8988T (cell line): ENCODE measurements at places on chromosomes 3 and 15.

GRCh38 chr15:27828746-27829145, 270.4 kb downstream of the OCA2 start:
- no peak for DNase-seq

DNA sequence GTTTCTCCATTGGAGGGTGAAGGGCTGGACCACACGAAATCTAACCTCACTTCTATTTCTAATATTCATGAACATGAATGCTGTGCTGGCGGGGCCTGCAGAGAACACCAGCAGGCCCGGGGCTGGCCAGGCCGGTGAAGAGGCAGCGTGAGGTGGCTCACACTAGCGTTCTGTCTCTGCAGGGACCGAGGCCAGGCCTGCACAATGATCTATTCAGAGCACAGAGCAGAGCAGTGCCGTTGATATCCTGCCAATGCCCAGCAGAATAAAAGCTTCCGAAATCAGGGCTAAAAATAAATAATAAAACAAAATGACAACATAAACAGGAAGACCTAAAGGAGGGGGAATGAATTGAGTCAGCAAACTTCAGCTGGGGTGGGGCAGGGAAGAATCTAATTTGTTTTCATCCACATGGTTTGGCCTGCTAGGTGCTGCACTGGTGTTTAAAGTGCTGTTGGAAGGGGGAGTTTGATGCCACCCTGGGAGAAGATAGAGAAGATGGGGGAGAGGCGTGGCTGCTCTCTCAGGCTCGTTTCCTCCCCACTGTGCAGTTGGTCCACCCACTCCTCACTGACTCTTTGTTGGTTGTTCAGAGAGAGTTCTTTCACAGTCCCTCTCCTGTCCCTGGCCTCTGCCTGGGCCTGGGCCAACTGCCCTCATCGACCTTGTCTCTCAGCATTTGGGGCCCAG, 837.1 kb downstream of the AGBL1 start:
- DNase-seq: no peak

DNA sequence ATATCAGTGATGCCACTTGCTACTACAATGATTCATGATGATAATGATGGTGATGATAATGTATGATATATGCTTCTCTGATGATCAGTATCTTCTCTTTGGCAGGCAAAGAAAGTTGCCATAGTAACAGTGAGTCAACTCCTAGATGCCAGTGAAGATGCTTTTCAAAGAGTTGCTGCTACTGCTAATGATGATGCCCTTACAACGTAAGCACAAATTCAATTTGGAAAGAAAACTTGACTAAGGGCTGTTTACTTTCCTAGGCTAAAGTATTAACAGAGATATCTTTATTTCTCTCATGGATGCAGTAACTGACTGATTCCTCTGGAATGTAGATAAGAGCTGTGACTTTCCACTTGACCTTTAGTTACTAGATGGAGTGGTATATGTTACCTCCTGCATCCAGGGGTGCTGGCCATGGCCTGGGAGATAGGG, 27.8 kb downstream of the ADGRG7 start:
- DNase-seq: no peak

- no peak for DNase-seq
Observed at GRCh38 chr15:81526029-81526428, 152.0 kb upstream of the TMC3 start.

- no peak for DNase-seq
Observed at GRCh38 chr15:90864507-90864906, 3.9 kb upstream of the FURIN start.

GRCh38 chr15:61892140-61892539, 168.1 kb downstream of the VPS13C start:
- DNase-seq: no peak

- no peak for DNase-seq
Observed at GRCh38 chr3:60333710-60334109, 917.5 kb downstream of the FHIT start.

- peak; percentile 32 for DNase-seq
Observed at GRCh38 chr3:100335434-100335833, 877 bp downstream of the NIT2 start.

GRCh38 chr15:26352909-26353308, 420.0 kb downstream of the GABRB3 start:
- DNase-seq: no peak

DNA sequence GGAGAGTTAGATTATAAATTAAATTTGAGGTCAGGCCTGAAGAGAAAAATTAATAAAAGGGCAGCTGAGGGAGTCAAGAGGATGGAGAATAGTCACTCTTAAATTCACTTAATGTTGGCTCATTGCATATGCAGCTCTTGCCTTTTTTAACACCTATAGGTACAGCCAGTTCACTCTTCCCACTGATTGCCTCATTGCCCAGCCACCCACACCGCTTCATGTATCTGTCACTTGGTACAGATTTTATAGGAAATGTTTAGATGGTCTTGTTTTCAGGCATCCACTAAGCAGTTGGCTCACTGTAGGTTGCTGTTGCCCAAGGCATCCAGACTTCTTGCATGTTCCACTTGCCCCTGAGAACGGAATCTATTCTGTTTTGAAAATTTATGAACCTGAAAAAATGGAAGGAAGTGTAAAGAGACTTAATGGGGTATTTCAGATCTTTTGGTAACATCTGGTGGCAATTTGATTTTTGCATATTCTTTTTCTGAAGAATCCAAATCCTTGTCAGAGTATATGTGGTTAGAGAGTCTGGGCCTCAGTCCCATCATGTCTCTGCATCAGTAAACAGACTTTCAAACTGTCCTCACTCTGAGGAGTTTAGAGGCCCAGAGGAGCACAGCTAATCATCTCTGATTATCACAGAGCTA, 151.9 kb downstream of the RBPMS2 start:
- no peak for DNase-seq

DNA sequence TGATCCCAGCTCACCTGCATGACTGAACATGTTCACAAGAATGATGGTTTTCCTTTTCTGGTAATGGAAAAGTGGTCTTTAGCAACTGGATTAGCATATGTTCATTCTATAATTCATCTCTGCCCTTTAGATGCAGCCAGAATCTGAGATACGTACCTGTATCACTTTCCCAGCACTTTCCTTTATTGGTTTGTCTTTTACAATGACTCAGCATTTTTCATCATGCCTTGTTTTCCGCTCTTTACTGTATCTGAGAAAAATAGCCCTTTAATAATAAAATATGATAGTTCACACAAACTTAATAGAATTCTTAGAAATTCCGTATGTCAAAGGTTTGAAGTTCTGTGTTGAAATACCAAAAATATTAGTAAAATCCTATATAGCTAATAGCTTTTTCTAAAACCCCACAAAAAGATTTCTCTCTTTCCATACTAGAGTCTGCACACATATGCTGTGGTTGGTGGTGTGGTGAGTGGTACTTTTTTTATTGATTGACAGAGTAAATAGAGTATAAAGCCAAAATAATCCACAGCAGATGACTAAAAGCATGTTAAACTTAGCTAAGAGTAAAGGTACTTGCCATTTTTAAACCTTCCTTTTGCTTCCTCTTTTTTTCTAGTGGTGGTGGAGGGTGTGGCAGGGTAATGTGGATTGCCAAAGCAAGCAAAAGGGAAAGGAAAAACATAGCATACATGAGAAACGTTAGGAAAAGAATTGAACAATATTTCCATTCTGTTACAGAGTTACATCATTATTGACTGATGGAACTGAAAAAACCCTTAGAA, 328.9 kb upstream of the RBMS3 start:
- DNase-seq: no peak

DNA sequence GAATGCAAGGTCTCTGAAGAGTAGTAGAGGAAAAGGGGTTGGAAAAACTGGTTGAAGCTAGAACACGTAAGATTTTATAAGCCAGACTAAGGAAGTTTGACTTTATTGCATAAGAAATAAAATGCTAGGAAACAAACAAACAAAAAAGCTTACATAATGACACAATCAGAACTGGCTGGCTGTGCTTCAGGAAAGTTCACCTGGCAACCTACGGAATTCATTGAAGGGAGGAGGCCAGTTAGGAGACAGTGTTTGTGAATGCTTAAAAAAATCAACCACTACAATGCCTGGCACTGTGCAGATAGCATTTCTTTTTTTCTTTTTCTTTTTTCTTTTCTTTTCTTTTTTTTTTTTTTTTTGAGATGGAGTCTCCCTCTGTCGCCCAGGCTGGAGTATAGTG, 1.9 kb upstream of the ICE2 start:
- no peak for DNase-seq

GRCh38 chr15:78800189-78800588, 11.1 kb downstream of the ADAMTS7 start:
- no peak for DNase-seq

DNA sequence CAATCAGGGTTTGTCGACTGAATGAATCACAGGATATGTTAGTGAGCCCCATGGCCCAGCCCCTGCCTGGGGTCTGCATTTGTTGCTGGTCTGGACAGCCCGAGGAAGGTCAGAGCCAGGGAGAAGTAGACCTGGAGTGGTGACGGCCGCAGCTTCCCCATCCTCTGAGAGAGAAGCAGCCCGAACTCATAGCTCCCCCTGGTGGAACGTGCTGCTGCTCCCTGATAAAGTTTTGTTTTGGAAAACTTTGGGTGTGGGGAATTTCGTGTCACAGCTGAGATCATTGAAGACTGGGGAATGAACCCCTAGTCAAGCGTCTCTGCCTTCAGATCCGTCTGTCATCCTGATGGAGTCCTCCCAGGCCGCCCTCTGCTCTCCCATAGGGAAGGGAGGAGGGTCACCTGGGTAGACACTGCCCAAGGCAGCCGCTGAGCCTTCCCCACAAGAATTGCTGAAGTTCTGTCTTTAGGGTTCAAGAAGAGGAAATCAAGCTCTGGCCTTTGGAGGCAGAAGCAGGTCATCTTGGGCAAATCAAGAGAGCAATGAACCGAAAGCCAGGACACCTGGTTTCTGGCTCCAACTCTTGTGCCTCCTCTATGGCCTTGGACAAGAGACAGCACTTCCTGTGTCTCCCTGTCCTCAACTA, 60.5 kb downstream of the GLDN start:
- DNase-seq: peak; percentile 45

- no peak for DNase-seq
Observed at GRCh38 chr3:11389386-11390268, 117.4 kb downstream of the ATG7 start.

GRCh38 chr3:141305436-141305835, 62.9 kb upstream of the ZBTB38 start:
- no peak for DNase-seq

- DNase-seq: no peak
Observed at GRCh38 chr3:46467562-46467961, 2.9 kb upstream of the LTF start.

DNA sequence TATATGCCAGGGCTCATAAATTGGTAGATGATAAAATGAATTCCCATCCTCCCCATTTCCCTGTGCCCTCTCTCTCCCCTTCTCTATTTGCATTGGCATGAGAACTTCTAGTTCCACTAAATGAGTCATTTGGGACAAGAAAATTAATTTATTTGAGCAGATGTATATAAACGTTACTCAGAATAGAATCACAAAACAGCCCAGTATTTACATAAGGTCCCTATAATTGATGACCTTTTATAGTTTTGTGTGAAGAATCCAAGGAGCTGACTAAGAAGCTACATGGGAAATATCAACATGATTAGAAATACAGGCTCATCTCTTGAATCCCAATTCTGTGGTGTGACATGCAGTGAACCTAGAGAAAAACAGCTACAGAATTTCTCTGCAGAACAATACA, 617.7 kb upstream of the NR2F2 start:
- DNase-seq: no peak

- DNase-seq: peak; percentile 23
Observed at GRCh38 chr3:134527037-134527436, 41.2 kb downstream of the CEP63 start.

DNA sequence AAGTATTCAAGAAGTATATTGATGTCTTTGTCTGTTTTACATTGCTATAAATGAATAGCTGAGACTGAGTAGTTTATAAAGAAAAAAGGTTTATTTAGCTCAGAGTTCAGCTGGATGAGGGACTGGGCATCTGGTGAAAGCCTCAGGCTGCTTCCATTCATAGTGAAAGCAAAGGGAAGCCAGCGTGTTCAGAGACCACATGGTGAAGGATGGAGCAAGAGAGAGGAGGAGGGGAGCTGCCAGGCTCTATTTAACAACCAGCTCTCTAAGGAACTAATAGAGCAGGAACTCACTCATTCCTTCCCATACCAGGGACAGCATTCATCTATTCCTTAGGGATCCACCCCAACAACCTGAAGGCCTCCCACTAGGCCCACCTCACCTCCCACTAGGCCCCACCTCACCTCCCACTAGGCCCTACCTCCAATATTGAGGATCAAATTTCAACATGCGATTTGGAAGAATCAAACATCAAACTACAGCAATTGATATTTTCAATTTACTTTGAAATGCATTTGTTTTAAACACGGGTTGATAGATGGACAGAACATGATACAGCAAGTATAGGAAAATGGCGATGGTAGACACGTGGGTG, 167.5 kb upstream of the HES1 start:
- DNase-seq: no peak

GRCh38 chr3:123344907-123345594, 103.8 kb downstream of the ADCY5 start:
- DNase-seq: no peak

- no peak for DNase-seq
Observed at GRCh38 chr15:53323191-53323590, 436.3 kb downstream of the WDR72 start.

- no peak for DNase-seq
Observed at GRCh38 chr3:88595026-88595425, 445.3 kb downstream of the C3orf38 start.

DNA sequence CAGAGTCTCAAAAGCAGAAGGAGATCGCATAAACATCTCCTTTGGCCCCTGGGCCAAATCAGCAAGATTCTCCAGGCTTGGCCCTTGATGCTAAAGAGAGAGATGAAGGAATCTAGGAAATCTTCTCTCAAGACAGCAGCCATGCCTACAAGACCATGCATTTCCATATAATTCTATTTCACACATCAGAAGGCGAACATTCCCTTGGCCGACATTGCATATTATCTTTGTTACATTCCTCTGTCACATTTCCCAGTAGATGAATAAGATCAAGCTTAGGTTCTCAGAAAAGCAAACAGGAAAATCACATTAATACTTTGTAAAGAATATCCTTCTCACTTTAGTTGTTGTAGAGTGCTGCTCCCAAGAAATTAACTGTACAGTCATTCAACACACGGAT, 21.3 kb downstream of the GASK1A start:
- no peak for DNase-seq

GRCh38 chr15:76983590-76984375, 11.1 kb upstream of the PSTPIP1 start:
- DNase-seq: no peak

DNA sequence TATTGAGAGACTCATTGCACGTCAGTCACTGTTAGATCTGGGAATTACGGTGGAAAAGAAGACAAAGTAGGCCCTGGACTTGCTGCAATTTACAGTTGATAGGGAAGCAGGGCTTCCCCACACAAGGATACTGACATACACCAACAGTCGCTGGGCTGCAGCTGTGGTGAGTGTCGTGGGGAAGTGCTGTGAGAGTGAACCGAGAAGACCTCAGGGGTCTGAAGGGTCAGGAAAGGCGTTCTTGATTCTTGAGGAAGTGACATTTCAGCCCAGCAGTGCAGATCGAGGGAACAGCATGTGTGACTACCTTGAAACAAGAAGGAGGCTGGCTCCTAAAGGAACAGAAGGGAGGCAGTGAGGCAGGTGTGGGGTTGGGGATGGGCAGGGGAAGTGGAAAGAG, 22.5 kb downstream of the MYZAP start:
- no peak for DNase-seq

GRCh38 chr3:105691053-105691452, 177.8 kb downstream of the CBLB start:
- DNase-seq: no peak
